Left lobe of liver (tissue), 2 donors: ENCODE measurements at places on chromosomes 12 and 14. TPM values are rescaled to one million over a fixed set of nuclear protein-coding genes. Genes with fewer than 3 reads are reported as not detected.

DNA sequence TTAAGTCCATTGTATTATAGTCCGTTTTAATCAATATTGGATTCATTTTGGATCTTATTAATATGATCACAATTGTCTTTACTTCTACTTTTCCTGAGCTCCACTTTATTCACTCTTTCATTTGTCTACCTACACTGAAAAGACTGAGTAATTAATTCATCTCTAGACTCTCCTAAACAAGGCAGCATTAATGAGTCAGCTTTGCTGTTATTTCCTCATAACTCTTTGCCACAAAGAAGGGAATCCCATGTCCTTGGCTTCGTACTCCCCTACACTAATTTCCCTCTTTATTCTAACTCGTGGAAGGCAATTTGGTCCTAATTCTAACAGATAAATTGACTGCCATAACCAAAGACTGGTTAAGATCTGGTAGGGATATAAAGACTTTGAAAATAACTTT, 91.9 kb downstream of the ARMH4 start:
- DNase-seq, result no peak

DNA sequence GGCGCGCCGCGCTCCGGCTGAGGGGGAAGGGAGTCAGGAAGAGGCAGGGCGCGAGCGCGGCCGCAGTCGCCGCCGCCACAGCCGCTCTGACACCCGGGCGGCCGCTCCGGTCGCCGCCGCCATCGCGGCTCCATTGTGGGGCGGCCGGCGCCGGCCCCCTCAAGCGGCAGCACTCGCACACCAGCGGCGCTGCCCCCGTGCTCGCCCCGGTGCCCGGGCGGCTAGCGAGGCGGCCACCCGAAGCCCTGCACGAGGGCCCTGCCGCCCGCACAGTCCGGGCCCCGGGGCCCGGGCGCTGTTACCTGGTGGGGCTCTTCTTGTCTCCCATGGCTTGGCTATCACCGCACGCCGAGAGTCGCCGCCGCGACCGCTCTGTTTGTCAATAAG, 202 bp downstream of the YAF2 start:
- peak; percentile 49 for DNase-seq

COQ6 gene
- 20.8 TPM for total RNA-seq

DCAF11 gene
- 212 TPM for total RNA-seq

CMKLR1 gene
- total RNA-seq, result 3.8 TPM

GRCh38 chr14:70096866-70097265, 91.9 kb downstream of the SLC8A3 start:
- no peak for DNase-seq

TCP11L2 gene
- 8.9 TPM for total RNA-seq

- no peak for DNase-seq
Measured at GRCh38 chr12:12715459-12716150, 1.6 kb upstream of the CDKN1B start.

SLC17A8 gene
- 0.23 TPM for total RNA-seq

GRCh38 chr12:101671157-101671791, 26.2 kb upstream of the CHPT1 start:
- DNase-seq, result no peak

VDR gene
- total RNA-seq, result 0.28 TPM

GRCh38 chr12:62196146-62196545, 64.1 kb upstream of the USP15 start:
- no peak for DNase-seq

BEGAIN gene
- total RNA-seq, result 0.70 TPM

DNA sequence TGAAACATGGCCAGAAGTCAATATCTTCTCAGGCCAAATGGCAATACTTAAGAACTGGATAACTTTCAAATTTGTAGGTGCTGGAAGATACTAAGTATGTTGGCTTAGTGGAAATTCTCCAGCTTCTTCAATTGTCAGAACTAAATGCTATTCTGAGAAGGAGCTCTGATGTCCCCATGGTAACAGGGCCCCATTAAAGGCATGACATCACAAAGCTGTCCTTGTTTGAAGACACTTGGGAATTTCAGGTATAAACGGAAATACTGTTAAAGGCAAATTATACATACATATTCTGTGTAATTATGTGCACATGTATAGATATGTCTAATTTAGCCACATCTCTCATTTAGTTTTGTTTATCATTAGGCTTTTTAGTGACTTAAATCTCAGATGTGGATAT, 210.0 kb upstream of the SEL1L start:
- DNase-seq, result no peak

SLC10A1 gene
- total RNA-seq, result 117 TPM

KLC1 gene
- 56.6 TPM for total RNA-seq

EML5 gene
- 0.13 TPM for total RNA-seq

DNA sequence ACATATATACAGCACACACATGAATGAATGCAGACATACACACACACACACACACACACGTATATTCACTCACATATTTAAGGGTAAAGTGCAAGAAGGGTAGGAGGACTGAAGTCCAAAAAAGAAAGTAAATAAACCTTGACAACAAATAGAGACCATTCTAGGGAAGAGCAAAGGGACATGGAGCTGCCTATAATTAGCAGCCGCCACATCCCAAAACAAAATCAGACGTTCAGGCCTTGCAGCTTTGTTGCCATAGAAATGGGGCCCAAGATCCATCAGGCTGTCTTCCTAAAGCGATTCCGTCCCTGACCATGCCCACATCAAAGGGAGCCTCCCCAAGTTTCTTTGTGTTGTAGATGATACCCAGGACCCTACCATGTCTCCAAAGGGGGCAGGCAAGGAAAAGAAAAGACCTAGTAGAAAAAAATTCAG, 703.5 kb upstream of the TBX3 start:
- no peak for DNase-seq

DNA sequence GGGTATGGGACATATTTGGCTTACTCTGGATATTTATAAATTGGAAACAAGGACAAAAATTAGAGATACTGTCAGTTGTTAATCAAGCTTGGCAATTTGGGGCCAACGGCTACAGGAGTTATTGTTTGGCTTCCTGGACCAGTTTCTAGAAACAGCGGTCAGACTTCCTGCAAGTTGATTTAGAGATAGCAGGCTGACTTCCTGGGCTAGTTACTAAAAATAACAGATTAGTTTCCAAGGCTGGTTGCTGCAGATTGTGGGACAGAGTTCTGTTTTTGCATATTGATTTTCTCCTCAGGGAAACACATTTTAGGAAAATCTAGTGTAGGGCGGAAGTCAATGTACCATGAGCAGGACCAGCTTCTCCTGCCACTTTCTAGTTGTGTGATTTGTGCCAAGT, 144.0 kb upstream of the TMPO start:
- no peak for DNase-seq

DENND5B gene
- 18.6 TPM for total RNA-seq

GRCh38 chr14:23547924-23548323, 3.6 kb downstream of the ZFHX2 start:
- no peak for DNase-seq

DNA sequence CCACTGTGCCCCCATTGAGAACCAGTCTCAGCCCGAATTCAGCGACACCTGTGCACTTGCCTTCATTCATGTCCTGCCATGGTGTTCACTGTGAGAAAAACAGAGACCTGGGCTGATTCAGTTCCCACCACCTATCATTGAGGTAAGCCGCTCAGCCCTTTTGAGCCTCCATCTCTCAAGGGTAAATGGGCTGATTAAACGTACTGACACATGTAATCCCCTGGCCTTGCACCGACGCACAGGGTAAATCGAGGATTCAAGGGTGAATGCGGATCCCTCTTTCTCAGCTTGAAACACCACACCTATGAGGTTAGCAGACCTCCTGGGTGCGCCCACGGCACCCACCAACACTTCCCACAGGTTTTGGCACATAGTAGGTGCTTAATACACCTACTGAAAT, 69.7 kb downstream of the C14orf132 start:
- no peak for DNase-seq

- no peak for DNase-seq
Measured at GRCh38 chr14:100135073-100135472, 24.4 kb downstream of the DEGS2 start.

CCDC197 gene
- total RNA-seq, result not detected

- DNase-seq, result no peak
Measured at GRCh38 chr12:6758506-6759095, 5.7 kb upstream of the MLF2 start.

GRCh38 chr12:89256060-89256459, 96.2 kb downstream of the DUSP6 start:
- no peak for DNase-seq

SERPINA5 gene
- total RNA-seq, result 216 TPM

DDN gene
- not detected for total RNA-seq

- DNase-seq, result peak; percentile 75
Measured at GRCh38 chr14:74945852-74946658, 9.3 kb downstream of the PGF start.

GRCh38 chr14:78767436-78767835, 597.3 kb downstream of the NRXN3 start:
- DNase-seq, result no peak

DNA sequence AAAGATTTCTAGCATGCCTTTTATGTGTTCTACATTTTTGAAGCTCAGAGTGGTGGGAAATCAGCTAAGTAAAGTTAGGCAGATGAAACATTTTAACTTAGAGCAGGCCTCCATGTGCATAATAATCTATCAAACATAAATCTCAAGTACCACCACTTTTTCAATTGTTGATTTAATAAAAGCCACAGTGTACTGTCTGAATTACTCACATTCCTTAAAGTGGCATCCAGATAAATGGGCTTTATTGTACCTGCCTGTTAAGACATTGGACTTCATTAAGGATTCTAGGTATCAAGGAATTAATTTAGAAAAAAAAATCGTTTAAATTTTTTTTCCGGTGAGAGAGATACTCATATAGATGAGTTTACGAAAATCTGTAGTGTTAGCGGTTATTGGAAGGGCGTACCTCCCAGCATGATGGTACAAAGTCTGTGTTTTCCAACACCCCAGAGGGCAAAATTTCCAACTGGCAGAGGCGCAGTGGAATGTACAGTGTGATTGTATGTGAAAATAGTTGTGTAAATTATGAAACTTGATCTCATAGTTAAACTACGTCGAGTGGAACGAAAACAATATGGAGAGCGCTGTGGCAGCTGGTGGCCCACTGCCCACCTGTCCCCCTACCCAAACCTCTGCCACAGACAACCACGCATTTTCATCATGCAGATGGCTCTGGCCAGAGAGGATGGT, 25.0 kb downstream of the ELK3 start:
- no peak for DNase-seq

- DNase-seq, result no peak
Measured at GRCh38 chr12:64457032-64457431, 5.1 kb downstream of the TBK1 start.

FBLN5 gene
- 7.7 TPM for total RNA-seq

GRCh38 chr12:94704452-94705306, 54.3 kb upstream of the TMCC3 start:
- no peak for DNase-seq

TBC1D30 gene
- total RNA-seq, result 2.1 TPM

DNA sequence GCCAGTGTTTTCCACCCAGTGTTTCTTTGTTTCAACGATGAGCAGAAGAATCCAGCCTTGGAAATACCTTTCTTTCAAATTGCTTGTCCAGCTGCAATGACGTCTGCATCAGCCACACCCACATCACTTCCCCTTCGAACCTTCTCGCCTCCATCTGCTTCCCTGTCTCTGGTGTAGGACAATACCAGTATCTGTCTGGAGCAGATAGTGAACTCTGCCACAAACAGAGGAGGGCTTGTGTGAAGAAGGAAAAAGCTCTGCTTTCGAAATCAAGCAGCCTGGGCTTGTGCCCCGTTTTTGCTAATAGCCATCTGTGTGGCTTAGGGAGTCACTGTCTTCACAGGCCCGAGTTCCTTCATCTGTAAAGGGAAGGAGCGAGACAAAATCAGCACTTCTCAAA, 415.4 kb downstream of the ZFP36L1 start:
- no peak for DNase-seq

INTS13 gene
- total RNA-seq, result 5.5 TPM

DNA sequence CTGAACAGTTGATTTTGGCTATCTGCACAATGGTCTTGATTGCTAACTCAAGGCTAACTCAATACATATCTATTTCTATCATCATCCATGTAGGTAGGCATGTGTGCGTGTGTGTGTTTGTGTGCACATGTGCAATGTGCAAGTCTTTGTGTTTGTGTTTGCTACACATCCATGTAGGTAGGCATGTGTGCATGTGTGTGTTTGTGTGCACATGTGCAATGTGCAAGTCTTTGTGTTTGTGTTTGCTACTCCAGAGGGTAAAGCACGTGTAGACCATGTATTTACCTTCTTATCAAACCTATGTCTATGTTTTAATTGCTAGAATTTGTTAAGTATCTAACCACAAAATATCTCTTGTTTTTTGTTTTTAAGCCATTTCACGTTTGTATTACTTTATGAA, 962.6 kb downstream of the LRFN5 start:
- DNase-seq, result no peak

GRCh38 chr12:64983771-64984278, 137.3 kb downstream of the WIF1 start:
- no peak for DNase-seq

DNA sequence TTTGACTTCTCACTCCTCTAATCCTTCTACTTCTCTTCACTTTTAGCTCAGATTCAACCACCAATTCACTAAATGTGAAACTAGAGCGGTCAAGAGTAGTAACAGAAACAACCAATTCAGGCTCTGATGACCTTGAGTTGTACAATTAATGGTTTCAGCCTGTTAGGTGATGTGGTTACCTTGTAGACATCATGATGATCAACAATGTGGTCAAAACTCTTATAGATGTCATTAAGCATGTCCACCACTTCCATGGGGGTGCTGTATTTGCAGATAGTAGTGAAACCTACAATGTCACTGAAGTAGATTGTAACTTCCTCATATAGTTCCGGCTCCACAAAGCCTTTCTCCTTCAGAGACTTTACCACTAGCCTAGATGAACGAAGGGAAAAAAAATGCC, 54.1 kb upstream of the PLBD1 start:
- no peak for DNase-seq

DNA sequence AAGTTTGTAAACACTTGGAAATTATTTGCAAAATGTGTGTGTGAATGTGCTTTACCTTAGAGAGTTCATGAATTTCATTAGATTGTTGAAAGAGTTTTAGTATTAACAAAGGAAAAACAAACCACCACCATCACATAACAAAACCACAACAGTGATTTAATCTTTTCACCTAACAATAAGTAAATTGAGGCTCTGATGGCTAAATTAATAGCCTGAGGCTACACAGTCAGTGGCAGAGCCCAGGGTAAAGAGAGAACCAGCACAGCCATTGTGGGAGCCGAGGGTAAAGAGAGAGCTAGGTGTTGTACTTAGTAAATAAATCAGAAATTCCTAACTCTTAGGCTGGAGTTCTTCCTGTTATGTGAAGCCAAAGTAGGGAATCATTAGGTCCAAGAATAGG, 51.2 kb upstream of the CAPRIN2 start:
- no peak for DNase-seq
